Iris pigment epithelial cell (primary cell): ENCODE measurements at places on chromosomes 3 and 15.

DNA sequence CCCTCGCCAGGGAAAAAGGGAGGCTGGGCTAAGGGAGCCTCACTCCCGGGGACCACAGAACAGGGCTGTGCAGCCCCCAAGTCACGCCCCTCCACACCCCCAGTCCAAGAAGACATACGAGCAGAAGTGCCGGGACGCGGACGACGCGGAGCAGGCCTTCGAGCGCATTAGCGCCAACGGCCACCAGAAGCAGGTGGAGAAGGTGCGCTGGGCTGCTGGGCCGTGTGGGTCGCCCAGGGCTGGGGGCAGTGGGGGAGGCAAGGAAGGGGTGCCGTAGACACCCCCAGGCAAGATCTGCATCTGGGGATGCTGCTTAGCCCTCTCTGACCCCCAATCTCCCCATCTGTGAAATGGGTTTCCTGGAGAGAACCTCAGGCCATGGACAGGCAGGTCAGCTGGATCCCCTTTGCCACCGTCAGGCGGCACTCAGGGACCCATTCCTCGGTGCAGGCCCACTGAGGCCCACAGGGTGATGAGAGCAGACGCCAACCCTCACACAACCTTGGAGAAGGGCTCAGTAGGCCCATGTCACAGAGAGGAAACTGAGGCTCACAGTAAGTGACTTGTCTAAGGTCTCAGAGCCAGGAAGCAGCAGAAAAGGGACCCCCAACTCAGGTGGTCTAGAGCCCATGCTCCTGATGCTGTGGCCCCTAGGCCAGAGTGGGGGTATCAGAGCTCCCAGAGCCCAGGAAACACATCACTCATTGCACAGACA lies 33.7 kb downstream of the PSTPIP1 start:
- DNase-seq, result no peak

DNA sequence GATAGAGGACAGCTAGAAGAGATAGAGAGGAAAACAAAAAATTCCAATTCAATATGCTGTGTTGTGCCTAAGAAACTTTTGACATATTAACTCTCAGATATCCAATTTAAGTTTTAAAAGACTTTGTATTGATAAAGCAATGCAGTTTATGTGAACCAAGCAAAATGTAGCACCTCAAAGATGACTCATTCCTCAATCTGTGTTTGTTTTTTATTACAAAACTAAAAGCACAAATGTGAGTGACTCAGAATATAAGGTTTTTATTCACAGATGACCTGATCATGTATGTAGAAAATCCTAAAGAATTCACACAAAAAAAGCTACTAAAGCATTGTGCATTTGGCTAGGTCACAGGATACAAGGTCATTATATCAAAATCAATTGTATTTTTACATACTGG lies 11.1 kb downstream of the HCLS1 start:
- DNase-seq, result peak; percentile 61

DNA sequence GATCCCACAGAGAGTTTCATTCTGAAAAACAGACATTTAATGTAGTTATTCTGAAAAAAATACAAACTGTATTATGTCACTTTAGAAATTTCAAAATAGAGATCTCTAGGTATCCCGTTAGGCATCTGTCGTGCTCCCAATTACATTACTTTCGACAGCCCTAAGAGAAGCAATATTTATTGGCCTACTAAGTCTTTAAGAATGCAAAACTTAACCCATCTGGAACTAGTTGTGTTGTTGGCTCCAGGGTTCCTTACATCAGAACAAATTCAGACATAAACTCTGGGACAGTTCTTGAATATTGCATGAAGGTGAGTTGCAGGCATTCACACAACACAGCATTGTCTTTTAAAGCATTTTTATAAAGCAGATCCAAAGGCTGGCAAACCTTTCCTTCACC lies 498.4 kb downstream of the FHIT start:
- no peak for DNase-seq

DNA sequence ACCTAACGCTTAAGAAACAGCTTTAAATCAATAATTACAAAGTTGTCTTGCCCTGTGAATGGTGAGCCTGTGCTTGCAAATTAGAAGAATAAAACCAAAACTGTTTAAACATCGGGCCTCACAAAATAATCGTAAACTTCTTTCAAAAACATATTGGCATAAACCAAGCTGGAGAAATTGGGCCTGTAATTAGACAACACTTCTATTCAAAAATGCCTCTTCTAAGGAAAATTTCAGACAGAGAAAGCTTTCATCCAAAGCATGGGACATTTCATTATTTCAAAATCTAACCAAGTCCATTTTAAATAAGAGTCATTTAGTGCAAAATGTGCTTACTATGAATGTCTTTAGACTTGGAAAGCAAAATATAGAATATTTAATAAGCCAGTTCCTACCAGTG lies 35.5 kb upstream of the GNB4 start:
- no peak for DNase-seq

GRCh38 chr3:160296591-160296990 lies 71.4 kb downstream of the C3orf80 start:
- peak; percentile 33 for DNase-seq

- no peak for DNase-seq
Observed at GRCh38 chr3:102163818-102164154, 271.0 kb upstream of the ZPLD1 start.

- peak; percentile 31 for DNase-seq
Observed at GRCh38 chr3:54822206-54822605, 105.7 kb downstream of the LRTM1 start.

DNA sequence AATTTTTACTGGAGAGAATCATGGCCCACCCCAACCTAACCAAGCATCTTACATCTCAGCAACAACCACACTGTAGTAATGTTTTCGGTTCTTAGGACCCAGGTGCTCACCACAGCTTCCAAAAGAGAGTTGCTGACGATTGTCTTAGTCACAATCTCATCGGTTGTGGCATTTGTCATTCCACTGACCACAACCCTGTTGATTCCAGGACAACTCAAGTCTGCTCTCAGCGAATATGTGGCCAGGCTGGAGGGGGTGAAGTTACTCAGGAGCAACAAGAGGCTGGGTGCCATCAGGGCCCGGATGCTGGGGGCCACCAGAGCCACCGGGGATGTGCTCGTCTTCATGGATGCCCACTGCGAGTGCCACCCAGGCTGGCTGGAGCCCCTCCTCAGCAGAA lies 25.9 kb downstream of the GALNT15 start:
- no peak for DNase-seq

DNA sequence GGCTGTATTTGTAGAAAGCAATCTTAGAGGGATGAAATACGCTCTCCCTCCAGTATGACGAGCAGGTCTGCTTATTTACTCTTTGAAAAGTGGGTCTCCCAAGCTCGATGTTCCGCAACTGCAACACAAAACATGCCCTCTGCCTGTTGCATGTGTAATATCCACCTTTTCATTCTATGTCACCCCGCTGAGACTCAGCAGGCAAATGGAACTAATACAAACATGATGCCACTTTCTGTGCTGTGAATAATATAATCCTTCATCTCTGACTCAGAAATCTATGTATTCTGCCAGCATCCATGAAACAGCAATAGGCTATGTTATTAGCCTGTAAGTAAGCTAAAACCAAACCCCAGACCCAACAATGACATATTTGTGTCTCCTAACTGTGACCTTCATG lies 200.8 kb upstream of the TMCO5A start:
- DNase-seq, result peak; percentile 8

DNA sequence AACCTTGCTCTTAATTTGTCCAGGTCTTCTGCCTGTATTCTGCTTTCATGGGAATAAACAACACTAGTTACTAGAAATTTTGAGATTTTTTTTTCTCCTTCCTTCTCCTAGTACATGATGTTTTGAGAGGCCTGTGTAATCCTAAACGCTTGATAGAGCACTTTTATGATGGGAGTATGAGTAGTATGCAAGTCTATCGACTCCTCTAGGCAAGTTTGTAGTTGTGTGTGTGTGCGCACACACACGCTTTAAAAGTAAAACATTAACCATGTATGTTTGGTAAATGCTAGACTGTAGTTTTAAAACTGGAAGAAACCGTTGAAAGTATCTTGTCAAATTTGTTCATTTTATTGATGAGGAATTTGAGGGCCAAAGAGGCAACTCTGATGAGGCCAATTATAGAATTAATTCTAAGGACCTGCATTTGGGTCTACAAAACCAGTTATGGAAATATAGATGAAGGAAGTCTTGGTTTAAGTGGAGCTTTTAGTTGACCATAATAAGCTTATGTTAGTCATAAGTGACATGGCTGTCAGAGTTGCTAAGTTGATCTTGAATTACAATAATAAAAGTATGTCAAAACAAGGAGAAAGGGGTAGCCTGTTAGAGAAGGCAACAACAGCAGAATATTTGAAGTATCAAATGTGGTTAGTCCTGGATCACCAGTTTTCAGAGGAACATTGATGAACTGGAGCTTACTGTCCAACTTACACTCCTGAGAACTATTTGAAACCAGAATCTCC lies 47.1 kb downstream of the AKAP13 start:
- no peak for DNase-seq

DNA sequence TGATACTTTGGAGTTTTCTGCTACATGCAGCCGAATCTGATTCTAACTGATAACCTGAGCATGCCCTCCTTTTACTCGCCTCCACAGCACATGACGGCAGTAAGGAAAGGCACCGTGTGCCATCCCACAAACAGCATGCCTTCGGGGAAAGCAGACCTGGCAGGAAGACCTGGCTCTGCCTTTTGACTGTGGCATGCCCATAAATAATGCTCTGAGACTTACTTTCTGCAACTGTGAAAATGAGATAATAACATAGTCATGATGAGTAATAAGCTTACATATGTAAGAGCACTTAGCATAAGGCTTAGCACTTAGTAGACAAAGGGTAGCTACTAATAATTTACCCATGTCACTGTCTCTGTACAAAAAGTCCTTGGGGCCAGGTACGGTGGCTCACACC lies 32.9 kb downstream of the MTHFS start:
- peak; percentile 42 for DNase-seq
